ENCODE measurements at places on chromosomes 7 and 10. TPM values are rescaled to one million over a fixed set of nuclear protein-coding genes. Genes with fewer than 3 reads are reported as not detected.
A peak's percentile ranks its signal among the peaks of the same experiment; 100 is the strongest.

- no peak overlapping the region for H3K27ac ChIP-seq
- H3K4me1 ChIP-seq, result no peaks in the 10 kb centered on the region
- H3K36me3 ChIP-seq, result no peaks in the 10 kb centered on the region
Observed at GRCh38 chr7:82629583-82629982, 186.0 kb upstream of the CACNA2D1 start.

- H3K4me3 ChIP-seq, result no peak overlapping the region
- H3K36me3 ChIP-seq, result no peaks in the 10 kb centered on the region
- DNase-seq, result no peak
- H3K4me1 ChIP-seq, result no peaks in the 10 kb centered on the region
Observed at GRCh38 chr7:91519241-91520158, 255.3 kb downstream of the FZD1 start.

GRCh38 chr7:30920021-30920583 is 8.4 kb downstream of the AQP1 start:
- no peak overlapping the region for H3K4me3 ChIP-seq
- no peak overlapping the region for H3K27ac ChIP-seq
- DNase-seq, result peak; percentile 35
- no peaks in the 10 kb centered on the region for H3K27me3 ChIP-seq
- H3K36me3 ChIP-seq, result no peaks in the 10 kb centered on the region

- no peaks in the 10 kb centered on the region for H3K4me1 ChIP-seq
- DNase-seq, result no peak
- H3K36me3 ChIP-seq, result no peaks in the 10 kb centered on the region
- no peaks in the 10 kb centered on the region for H3K27me3 ChIP-seq
Observed at GRCh38 chr7:43508461-43508860, 74.4 kb upstream of the STK17A start.

- H3K36me3 ChIP-seq, result no peaks in the 10 kb centered on the region
- no peak overlapping the region for H3K27ac ChIP-seq
- no peaks in the 10 kb centered on the region for H3K27me3 ChIP-seq
- no peaks in the 10 kb centered on the region for H3K4me1 ChIP-seq
- DNase-seq, result no peak
- no peak overlapping the region for H3K4me3 ChIP-seq
Observed at GRCh38 chr7:148541891-148542504, 48.6 kb upstream of the C7orf33 start.

GRCh38 chr7:150429699-150430098 is 20.7 kb upstream of the GIMAP8 start:
- H3K4me1 ChIP-seq, result no peaks in the 10 kb centered on the region
- no peak overlapping the region for H3K4me3 ChIP-seq
- H3K27me3 ChIP-seq, result no peaks in the 10 kb centered on the region
- H3K27ac ChIP-seq, result no peak overlapping the region

- H3K36me3 ChIP-seq, result no peaks in the 10 kb centered on the region
- no peak for DNase-seq
- H3K4me3 ChIP-seq, result no peak overlapping the region
- no peaks in the 10 kb centered on the region for H3K27me3 ChIP-seq
- H3K27ac ChIP-seq, result no peak overlapping the region
Observed at GRCh38 chr7:14858866-14859265, 43.7 kb downstream of the DGKB start.

GRCh38 chr10:119634219-119634544 is 17.0 kb upstream of the BAG3 start:
- no peaks in the 10 kb centered on the region for H3K27me3 ChIP-seq
- no peaks in the 10 kb centered on the region for H3K36me3 ChIP-seq
- H3K4me1 ChIP-seq, result no peaks in the 10 kb centered on the region
- H3K4me3 ChIP-seq, result no peak overlapping the region
- no peak overlapping the region for H3K27ac ChIP-seq
- no peak for DNase-seq

- no peaks in the 10 kb centered on the region for H3K36me3 ChIP-seq
- DNase-seq, result no peak
- no peak overlapping the region for H3K27ac ChIP-seq
- H3K4me3 ChIP-seq, result no peak overlapping the region
Observed at GRCh38 chr7:105530126-105530525, 1.9 kb upstream of the RINT1 start.

The HTR5A gene
- total RNA-seq, result not detected

The SPRN gene
- total RNA-seq, result not detected

The TRIM56 gene
- 15.6 TPM for total RNA-seq

The AOC1 gene
- total RNA-seq, result not detected

The CYP3A5 gene
- 1,413 TPM for total RNA-seq
